ENCODE measurements at places on chromosomes 2 and 18.

DNA sequence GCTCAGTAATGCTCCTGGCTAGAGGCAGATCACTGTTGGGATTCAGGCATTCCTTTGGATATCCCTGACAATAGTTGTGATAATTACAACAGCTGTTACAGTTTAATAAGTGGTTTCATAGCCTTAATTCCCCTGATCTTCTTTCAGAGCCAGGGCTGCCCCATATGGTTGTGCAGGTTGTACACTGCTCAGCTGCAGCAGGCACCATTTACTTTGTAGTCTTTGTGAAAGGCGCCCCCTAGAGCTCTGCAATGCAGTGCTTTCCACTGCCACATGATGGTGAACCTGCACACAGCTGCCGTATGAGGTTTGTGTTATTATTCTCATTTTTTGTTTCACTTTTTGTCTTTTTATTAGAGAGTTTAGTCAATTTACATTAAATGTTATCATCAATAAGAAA, 239.1 kb downstream of the KCNS3 start:
- no peak for DNase-seq

DNA sequence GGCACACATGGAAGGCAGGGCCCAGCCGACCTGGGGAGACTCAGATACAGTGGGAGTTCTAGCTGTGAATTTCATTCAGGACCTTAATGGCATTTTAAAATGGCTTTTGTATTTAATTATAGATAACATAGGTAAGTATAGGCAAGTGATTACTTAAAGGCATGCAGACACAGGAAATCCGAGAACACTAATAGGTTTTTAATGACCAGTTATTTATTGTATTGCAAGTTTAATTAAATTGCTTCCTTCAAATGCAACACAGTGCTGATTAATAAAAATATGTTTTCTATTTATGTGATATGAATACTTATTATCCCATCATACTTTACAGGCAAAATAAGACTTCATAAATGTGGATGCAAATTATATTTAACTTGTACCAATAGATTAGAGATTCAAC, 19.7 kb upstream of the SH3RF3 start:
- DNase-seq = no peak

DNA sequence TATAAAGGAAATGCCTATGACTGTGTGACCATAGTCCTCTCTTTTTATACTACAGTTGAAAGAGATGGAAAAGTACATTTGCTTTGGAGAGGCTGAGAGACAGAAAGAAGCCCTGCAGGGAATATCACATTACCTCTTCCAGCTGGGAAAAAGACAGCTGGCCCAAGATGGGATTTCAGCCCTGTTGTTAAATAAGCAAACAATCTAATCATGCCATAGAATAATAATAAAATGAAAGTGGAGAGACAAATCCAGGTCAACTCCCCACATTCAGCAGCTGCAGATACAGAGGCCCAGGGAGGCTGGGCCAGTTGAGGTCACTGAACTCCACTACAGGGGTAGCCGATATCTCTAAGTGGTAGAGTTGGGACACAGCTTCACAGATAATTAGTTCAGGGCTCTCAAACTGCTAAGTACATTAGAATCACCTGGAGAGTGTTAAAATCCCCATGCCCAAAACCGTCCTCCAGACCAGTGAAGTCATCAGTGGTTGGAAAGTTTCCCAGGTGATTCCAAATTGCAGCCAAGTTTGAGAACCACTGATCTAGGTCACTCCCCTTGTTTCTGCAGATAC, 81.9 kb downstream of the MOGAT1 start:
- no peak for DNase-seq

DNA sequence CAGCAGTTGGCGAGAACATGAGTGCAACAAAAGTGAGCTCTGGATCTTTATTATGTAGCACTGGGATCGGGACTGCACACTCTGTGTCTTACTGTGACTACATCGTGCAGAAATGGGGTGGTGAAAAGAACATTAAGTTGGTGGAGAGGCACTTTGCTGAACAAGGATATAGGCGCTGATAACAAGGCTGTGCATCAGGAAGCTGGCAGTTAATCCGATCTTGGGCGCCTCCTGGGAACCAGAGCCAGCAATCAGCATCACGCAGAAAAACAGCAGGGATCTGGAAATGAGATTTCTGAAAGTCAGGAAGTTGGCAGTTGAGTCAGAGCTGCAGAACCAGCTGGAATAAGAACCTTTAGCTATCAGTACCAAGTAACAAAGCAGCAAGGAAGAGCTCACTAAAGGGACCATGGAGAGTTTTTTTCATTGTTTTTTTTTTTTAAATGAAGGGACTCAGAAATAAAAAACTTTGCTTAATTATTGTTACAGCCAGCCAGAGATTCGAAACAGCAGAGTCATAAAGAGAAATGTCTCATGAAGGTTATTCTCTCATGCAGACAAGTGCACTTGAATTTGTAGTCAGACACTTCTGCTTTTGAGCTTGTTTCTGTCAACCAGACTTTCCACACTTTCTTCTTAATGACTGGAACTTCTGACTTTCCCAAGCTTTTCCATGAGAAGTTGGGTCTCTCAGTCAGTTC, 22.8 kb upstream of the MYO3B start:
- no peak for DNase-seq

GRCh38 chr18:9910661-9911060, 3.2 kb upstream of the VAPA start:
- DNase-seq = peak; percentile 77

GRCh38 chr2:60676706-60677330, 79.2 kb upstream of the PAPOLG start:
- no peak for DNase-seq

GRCh38 chr2:168471163-168471475, 15.0 kb downstream of the CERS6 start:
- no peak for DNase-seq

DNA sequence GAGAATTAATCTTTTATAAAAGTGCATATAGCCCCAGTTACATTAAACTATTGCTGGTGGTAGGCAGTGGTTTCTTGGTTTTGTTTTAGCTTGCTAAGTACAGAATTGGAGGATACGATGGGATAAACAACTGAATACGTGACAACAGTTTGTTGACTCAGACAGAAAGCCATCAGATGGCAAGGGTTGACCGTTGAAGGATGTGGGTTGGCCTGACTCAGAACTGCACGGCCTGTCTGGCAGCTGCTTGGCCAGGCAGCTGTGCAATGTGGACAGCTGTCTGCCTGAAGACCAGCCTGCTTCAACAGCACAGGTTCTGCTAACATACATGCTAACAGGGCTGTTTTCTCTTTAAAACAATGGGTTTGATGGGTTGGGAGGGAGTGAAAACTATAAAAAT, 46.6 kb downstream of the PRKRA start:
- DNase-seq = no peak

DNA sequence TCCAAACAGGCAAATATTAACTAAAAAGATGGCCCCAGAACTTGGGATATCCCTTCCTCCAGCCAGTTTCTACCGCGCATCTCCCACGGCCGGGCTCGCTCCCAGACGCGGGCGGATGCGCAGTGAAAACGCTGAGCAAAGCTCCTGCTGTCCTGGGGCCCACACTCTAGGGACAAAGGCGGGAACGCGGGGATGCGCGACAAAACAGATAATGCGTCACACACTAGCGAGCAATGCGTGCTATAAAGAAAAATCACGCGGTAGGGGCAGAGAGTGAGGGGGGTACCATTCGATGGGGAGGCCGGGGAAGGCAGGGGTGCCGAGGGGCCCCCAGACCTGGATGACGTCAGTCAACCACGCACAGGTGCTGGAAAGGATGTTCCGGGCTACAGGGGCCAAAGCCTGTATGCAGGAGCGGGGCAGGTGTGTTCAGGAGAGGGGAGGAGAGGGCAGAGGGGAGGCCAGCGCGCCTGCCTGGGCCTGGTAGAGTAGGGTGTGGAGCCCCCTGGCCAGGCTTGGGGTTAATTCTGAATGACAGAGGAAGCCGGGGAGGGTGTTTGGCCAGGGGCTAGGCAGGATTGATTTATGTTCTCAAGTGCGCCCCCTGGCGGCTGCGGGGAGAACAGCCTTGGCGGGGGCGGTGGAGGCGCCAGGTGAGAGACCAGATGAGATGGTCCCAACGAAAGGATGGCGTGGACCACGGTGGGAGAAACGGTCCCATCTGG, 14.9 kb upstream of the ITM2C start:
- peak; percentile 31 for DNase-seq

DNA sequence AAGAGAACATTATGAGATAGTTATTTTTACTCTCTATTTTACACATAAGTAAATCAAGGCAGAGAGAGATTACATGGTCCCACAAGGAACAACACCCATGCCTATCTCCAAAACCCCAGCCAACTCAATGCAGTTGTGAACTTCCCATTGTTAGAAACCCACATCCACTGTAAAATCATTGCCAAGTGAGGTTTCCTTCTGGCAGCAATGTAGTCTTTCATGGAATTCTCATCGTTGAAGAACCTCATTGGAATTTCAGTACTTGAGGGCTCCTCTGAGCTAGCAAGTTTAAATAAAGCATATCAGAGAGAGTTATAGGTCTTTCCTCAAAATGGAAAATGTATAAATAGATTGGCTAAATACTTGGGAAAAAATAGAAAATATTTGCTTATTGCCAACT, 105.2 kb downstream of the RAD51AP2 start:
- DNase-seq = no peak

DNA sequence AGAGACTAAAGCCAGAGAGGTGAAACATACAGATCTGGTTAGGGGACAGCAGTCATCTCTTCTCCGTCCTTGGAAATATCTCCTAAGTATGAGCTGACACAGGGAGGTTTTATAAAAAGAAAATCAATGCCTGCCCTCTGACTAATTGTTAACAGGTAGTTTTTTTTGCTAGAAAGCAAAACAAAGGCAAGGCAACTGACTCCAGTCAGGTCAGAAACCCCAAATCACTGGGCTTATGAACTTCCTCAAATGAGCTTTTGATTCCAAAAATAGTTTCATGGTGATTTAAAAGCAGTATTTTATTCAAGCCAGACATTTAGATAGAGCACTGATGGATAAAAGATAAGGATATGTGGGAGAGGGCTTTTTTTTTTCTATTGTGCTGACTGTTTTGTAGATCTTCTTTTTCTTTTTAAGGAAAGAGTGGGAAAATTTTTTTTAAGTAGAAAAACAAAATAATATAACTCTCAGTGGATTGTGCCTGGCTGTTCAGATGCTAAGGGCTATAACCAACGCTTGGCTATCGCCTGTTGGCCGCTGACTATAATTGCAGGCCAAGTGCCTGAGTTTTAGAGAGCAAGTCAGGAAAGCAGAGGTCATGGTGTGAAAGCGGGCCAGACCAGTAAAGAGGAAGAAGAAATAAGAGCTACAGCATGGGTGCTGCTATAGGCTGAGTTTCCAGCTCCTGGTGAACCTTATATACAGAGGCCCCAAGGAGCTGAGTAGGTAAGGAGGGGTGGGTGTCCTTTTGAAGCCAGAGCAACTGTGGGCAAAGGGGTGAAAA, 44.9 kb downstream of the MRPL35 start:
- peak; percentile 14 for DNase-seq

- peak; percentile 93 for DNase-seq
Observed at GRCh38 chr18:77067291-77068061, 65.1 kb downstream of the MBP start.

DNA sequence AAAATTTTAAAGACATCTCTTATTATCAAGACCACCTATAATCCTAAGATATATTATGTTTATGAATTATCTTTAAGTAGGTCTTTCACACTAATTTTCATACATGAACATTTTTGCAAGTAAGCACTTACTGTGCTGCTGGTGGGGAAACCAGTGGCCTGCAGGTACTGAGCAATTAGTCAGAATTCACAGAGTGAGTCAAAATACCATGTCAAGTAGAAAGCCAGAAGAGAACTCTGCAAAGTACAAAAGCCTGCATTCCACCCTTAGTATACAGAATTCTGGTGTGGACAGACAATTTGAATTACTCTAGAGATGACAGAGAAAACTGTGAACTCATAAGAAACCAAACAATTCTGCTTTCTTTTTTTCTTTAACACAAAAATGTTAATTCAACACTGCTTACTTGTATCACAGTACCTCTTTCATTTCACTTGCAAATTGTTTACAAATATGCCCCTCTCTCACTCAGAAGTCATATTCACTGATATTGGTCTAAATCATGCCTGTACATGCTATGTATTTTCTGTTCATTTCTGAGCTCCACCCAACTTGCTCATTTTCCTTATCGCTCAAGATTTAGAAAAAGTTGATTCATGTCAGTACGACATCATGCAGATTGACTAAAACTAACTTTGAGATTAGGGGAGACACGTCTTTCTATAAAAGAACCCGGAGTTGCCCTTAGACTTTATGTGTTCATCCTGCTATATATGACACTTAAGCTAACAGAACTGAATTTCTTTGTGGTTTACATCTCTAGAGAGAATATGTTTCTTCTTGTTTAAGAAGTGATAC, 182.9 kb downstream of the IKZF2 start:
- DNase-seq = no peak

DNA sequence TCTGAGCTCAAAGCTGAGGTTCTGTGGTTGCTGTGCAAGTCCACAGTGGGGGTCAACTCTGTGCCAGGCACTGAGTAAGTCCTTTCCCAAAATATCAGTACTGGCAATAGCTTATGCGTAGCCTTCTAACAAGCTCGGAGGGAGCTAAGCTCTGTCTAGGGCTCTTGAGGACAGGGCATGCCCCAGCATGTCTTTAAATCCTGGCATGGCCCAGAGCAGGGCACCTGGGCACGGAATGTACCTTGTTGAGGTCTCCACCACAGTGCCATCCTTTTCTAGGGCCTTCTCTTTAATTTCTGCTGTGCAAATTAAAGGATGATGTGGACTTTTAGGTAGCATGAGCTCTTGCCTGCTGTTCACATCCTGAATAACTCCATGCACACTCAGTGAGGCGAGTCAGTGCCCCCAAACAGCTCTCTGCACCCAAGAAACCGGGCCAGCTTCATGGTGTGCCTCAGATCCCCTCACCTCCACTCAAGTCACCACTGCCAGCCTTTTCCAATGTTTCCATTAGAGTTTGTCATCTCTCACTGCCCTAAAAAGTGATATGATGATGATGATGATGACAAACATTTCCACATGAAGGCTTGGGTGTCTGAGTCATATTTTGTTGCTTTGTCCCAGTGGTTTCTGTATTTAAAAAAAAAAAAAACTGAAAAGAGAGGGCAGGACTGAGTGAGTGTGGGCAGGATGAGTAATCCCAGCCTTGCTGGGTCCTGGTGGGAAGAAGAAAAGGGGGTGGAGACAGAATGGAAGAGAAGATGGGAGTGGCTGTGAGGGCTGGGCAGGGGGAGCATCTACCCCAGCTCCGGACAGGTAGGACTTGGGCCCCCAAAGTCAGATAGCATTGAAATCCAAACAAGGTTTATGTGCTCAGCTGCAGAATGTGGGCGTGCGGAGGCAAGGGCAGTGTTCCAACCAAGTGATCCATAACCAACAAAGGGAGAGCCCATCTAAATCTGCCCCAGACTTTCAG, 78.9 kb downstream of the ZBTB7C start:
- no peak for DNase-seq

DNA sequence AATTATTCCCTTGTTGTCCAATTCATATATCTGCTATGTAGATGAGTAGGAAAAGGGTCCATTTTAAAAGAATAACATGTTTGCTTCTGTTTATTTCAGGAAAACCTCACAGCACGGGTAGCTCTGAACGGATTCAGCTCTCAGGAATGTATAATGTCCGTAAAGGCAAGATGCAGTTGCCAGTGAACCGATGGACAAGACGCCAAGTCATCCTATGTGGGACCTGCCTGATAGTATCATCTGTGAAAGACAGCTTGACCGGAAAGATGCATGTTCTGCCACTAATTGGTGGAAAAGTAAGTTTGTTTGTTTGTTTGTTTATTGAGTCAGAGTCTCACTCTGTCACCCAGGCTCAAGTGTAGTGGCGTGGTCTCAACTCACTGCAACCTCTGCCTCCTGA, 114.6 kb downstream of the PHLPP1 start:
- DNase-seq = no peak

Data from CD14-positive monocyte (primary cell).